ENCODE measurements at places on chromosomes 2 and 18.

- DNase-seq, result no peak
Observed at GRCh38 chr2:27264253-27264752, 1.5 kb upstream of the SLC30A3 start.

DNA sequence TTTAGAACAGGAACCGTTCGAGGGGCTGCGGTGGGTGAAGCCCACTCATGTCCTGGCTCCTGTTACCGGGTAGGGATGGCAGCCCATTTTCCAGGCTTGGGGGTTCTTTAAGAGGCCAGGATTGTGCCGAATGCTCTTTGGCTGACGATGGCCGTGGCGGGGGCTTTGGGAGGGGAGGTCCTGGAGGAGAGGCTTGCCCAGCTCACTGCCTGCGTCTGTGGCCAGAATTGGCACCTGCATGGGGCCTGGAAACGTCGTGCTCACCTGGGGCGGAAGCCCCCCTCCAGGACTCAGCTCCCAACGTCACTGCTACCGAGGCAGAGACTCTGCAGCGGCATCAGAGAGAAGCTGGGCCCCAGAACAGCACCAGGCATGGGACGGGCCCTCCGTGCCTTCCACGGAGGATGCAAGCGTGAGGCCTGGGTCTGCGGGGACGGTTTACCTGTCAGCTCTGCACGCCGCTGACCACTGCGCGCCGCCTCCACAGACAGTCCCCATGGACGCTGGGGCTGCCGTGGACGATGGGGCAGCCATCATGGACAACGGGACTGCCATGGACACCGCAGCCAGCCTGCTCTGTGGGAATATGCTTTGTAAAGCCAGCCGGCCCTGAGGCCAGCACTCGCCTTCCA lies 82.9 kb downstream of the NFATC1 start:
- no peak for DNase-seq

DNA sequence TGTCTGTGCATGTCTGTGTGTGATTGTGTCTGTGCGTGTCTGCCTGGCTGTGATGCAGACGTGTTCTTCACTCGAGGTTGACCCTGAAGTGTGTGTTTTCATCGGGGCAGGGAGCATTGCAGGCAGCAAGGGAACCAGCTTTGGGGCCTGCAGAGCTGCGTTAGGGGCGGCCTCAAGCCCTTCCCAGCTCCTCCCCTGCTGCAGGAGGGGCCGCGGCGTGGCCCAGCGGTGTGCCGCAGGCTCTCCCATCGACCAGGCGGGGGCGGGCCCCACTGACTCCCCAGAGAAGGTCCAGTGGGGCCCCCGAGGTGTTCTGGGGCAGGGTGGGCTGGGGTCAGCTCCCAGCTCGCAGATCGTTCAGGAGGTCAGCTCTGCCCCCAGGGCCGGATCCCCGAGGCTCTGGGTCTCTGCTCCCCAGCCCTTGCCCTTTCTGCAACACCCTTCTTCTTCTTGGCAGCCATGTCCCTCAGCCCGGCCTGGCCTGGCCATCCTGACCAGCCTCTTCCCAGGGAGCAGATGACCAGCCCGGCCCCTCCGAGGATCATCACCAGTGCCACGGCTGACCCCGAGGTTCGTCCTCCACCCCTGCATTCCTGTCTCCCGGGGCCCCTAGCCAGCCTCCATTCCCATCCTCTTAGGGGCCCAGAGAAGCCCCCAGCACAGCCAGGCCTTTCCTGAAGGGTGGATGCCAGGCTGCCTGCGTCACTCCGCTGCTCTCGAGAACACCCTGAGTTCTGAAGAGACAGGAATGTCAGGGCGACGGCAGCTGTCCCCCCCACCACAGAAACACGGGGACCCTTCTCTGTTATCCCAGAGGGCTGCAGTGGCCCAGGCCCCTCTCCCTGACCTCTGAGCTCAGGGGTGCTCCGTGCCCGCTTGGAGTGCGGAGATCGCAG lies 11.1 kb upstream of the KLHL30 start:
- no peak for DNase-seq

GRCh38 chr2:54691445-54692135 lies 31.9 kb upstream of the EML6 start:
- no peak for DNase-seq

DNA sequence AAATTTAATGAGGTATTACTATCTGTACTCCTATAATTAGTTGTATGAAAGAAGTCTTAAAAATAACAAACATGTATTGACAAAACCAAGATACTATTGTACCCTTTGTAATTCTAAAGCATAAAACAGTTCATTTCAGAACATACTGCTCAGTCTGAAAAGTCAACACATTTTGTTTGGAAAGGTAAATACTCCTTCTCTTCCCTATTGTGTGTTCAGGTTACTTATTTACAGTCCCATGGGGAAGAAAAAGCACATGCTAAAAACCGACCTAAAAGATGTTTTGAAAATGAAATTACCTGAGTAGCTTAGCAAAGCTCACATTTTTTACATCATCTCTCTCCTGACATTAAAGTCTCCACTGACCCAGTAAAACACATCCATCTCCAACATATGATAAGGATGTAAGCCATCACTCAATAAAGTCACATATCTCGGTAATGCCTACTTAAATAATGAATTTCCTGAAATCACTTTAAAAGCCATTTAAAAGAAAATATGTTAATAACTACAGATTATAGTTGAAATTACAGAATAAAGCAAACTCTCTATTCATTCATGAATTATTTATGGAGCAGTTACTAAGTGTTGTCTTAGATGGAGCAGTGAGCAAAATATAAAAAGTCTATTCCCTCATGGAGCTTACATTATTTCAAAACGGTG lies 75.6 kb upstream of the FZD5 start:
- DNase-seq, result no peak

- no peak for DNase-seq
Observed at GRCh38 chr2:129798626-129799025, 180.8 kb upstream of the RAB6C start.
